ENCODE measurements at places on chromosomes 1 and 21. TPM values are rescaled to one million over a fixed set of nuclear protein-coding genes. Genes with fewer than 3 reads are reported as not detected.

GRCh38 chr1:182147951-182148350 lies 86.4 kb upstream of the ZNF648 start:
- H3K36me3 ChIP-seq, result no peaks in the 10 kb centered on the region
- no peak for DNase-seq
- H3K4me3 ChIP-seq, result no peak overlapping the region
- peaks cover 24% of the 10 kb centered on the region for H3K4me1 ChIP-seq
- H3K27me3 ChIP-seq, result no peaks in the 10 kb centered on the region
- no peak overlapping the region for H3K27ac ChIP-seq

- peaks cover 3% of the 10 kb centered on the region for H3K4me1 ChIP-seq
- no peak for DNase-seq
- H3K27me3 ChIP-seq, result no peaks in the 10 kb centered on the region
- H3K4me3 ChIP-seq, result no peak overlapping the region
Measured at GRCh38 chr1:14113271-14113670, 413.3 kb downstream of the PRDM2 start.

GRCh38 chr1:247373721-247374141 lies 42.1 kb upstream of the ZNF496 start:
- no peak for DNase-seq
- no peaks in the 10 kb centered on the region for H3K27me3 ChIP-seq
- peaks cover 4% of the 10 kb centered on the region for H3K4me1 ChIP-seq
- H3K4me3 ChIP-seq, result peak overlapping the region; percentile 62
- no peak overlapping the region for H3K27ac ChIP-seq

GRCh38 chr1:117512728-117513321 lies 93.0 kb upstream of the TENT5C start:
- no peaks in the 10 kb centered on the region for H3K36me3 ChIP-seq
- no peak overlapping the region for H3K27ac ChIP-seq
- no peak for DNase-seq
- no peaks in the 10 kb centered on the region for H3K27me3 ChIP-seq
- no peaks in the 10 kb centered on the region for H3K4me1 ChIP-seq

GRCh38 chr1:52520148-52520547 lies 32.7 kb downstream of the TUT4 start:
- H3K4me3 ChIP-seq, result no peak overlapping the region
- H3K4me1 ChIP-seq, result no peaks in the 10 kb centered on the region
- H3K27me3 ChIP-seq, result no peaks in the 10 kb centered on the region

DNA sequence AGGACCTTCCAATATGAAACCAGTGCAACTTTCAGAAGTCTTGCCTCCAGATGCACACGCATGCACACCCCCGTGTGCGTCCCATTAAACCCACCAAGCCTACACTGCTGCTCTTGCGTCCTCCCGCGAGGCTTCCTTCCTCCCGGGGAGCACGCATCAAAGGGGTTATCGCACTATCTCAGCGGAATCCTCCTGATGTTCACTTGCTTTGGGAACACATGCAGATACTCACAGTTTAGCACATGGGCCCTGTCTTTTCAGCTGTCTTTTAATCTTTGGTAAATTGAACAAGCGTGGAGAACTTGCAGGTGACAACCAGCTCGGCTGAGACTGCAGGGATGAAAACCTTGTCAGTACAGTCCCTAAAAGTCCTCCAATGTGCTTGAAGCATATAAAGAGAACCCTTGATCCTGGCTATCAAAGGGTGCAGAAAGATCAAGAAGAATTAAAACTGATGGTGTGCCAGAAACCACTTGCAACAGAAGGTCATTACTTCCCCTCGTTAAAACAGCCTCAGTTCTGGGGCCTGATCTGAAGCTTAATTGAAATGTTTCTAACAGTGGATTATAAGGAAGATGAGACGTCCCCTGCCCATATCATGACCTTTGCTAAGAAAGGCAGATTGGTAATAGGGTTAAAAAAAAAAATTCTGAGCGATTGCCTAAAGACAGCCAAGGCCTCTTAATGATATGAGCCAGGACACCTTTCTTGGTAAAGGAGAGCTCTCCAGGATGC lies 149.4 kb upstream of the LMO4 start:
- no peaks in the 10 kb centered on the region for H3K27me3 ChIP-seq
- no peak for DNase-seq
- H3K4me1 ChIP-seq, result no peaks in the 10 kb centered on the region
- H3K4me3 ChIP-seq, result no peak overlapping the region

DNA sequence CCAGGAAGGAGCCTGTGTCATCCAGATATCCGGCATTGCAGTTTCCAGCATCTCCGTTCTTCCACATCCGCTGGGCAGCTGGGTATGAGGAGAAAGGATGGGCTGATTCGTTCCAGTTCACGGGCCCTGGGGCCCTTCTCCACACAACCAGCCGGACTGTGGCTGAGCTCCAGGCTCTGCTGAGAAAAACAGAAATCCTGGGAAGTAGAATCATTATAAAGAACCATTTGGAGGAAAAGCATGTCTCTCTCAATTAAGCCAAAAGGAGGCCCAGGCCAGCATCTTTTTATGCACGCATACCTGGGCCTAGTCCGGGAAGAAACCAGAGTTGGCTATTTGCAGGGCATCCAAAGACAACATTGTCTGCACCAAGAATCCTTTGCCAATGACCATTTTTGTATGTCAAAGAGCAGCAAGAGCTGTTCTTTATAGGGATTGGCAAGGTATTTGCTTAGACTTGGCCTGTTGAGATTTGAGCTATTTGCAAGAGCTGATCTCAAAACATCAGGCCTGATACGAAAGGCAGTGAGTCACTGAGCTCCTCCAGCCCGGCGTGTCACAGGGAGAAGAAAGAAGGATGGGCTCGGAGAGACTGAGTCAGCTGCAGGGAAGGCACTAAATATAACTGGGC lies 84.9 kb upstream of the ARHGEF16 start:
- peak overlapping the region; percentile 99 for H3K27ac ChIP-seq
- no peaks in the 10 kb centered on the region for H3K27me3 ChIP-seq
- H3K4me1 ChIP-seq, result peaks cover 94% of the 10 kb centered on the region

- no peak overlapping the region for H3K4me3 ChIP-seq
- H3K27me3 ChIP-seq, result peaks cover 4% of the 10 kb centered on the region
- H3K4me1 ChIP-seq, result no peaks in the 10 kb centered on the region
- DNase-seq, result no peak
- no peaks in the 10 kb centered on the region for H3K36me3 ChIP-seq
Measured at GRCh38 chr21:42618707-42619102, 34.7 kb upstream of the PDE9A start.

DNA sequence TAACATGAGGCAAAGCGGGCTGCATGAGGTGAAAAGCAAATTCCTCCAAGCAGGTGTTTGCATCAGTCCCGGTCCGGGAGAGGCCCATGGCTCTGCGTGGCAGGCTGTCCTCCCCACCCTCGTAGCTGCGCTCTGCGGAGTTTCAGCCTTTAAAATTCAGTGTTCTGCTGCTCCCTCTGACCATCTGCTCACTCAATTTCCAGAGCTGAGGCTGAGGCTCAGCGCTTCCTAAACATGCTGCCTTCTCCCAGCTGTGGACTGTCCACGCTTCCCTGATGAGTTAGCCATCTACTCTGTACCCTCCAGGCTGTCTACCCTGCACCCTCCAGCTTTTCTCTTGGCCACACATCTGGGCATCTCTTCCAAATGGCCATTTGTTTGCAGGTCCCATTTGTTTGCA lies 87.7 kb downstream of the KCNJ6 start:
- no peak overlapping the region for H3K4me3 ChIP-seq
- no peak overlapping the region for H3K27ac ChIP-seq
- H3K27me3 ChIP-seq, result no peaks in the 10 kb centered on the region

DNA sequence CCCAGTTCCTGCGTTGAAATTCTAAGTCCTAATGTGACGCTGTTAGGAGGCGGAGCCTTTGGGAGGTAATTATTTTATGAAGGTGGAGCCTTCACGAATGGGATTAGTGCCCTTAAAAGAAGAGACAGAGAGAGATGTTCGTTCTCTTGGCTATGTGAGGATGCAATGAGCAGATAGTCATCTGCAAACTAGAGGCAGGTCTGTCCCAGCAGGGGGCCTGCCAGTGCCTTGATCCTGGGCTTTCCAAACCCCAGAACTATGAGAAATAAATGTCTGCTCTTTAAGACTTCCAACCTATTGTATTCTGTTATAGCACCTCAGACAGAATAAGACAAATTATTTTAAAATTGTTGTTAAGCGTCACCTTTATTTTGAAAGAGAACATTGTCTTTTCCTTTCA lies 123.1 kb upstream of the KCNJ6 start:
- no peak overlapping the region for H3K4me3 ChIP-seq
- DNase-seq, result no peak

DNA sequence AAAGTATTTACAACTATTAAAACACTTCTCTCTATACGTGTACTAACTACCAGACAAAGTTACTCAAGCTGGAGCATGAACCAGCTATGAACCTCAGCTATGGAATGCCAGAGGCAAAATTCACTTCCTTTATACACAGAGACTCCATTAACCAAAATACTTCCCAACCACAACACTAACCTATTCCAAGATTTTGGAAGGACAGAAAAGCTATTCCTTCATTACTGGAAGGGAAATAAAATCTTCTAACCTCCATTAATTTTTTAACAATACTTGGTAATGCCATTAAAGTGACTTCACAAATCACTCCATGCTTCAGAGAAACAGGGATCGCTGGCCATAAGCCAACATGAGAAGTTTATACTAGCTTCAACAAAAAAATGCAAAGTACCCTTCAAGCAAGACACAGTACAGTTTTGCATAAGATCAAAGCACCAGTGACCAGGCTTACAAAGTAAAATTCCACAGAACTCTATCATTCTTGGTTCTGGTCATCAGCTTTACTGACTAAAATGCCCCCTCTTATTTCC lies 58.0 kb downstream of the PUM1 start:
- peak overlapping the region; percentile 1 for H3K27ac ChIP-seq
- H3K36me3 ChIP-seq, result no peaks in the 10 kb centered on the region
- peak overlapping the region; percentile 9 for H3K4me3 ChIP-seq
- no peak for DNase-seq
- H3K4me1 ChIP-seq, result peaks cover 41% of the 10 kb centered on the region

DNA sequence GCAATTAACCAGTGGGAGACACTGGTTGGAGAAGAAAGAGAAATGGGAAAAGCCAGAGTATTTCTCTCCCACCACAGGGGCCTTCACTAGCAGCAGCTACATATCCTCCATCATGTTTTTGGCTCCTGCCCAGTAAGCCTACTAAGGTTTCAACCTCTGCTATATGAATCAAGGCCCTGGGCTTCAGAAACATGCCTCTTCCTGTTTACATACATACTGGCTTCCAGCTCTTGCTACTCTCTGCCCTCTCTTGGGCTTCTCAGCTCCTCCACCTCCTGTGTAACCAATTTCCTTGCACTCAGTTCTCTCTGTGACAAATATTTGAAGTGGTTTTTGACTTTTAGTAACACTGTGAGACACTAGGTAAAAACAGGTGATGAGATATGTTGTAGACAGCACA lies 80.8 kb downstream of the LRRC7 start:
- no peaks in the 10 kb centered on the region for H3K27me3 ChIP-seq
- H3K27ac ChIP-seq, result no peak overlapping the region
- DNase-seq, result no peak
- H3K4me1 ChIP-seq, result no peaks in the 10 kb centered on the region
- no peaks in the 10 kb centered on the region for H3K36me3 ChIP-seq

- H3K27me3 ChIP-seq, result no peaks in the 10 kb centered on the region
- DNase-seq, result no peak
- no peak overlapping the region for H3K4me3 ChIP-seq
- H3K27ac ChIP-seq, result no peak overlapping the region
Measured at GRCh38 chr1:46556822-46557221, 5.4 kb upstream of the KNCN start.

DNA sequence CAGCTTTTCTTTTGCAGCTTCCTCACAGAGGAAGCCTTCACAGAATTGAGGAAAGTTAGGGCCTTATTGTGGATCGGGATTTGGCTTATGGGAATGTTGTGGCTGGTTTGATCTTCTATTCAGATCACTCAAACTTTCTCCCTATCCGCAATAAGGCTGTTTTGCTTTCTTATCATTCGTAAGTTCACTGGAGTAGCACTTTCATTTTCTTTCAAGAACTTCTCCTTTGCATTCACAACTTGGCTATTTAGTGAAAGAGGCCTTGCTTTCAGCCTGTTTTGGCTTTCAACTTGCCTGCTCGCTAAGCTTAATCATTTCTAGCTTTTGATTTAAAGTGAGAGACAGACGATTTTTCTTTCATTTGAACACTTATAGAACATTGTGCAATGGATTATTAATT lies 181.9 kb upstream of the B3GALT2 start:
- no peaks in the 10 kb centered on the region for H3K27me3 ChIP-seq
- H3K4me1 ChIP-seq, result peaks cover 9% of the 10 kb centered on the region
- H3K27ac ChIP-seq, result no peak overlapping the region

GRCh38 chr1:206703661-206704060 lies 19.0 kb downstream of the MAPKAPK2 start:
- no peak overlapping the region for H3K4me3 ChIP-seq
- no peaks in the 10 kb centered on the region for H3K36me3 ChIP-seq
- H3K27ac ChIP-seq, result no peak overlapping the region
- no peaks in the 10 kb centered on the region for H3K27me3 ChIP-seq
- peaks cover 86% of the 10 kb centered on the region for H3K4me1 ChIP-seq

GRCh38 chr1:162230517-162230916 lies 146.1 kb downstream of the SPATA46 start:
- H3K36me3 ChIP-seq, result no peaks in the 10 kb centered on the region
- no peaks in the 10 kb centered on the region for H3K27me3 ChIP-seq
- no peak overlapping the region for H3K4me3 ChIP-seq
- H3K27ac ChIP-seq, result no peak overlapping the region

DNA sequence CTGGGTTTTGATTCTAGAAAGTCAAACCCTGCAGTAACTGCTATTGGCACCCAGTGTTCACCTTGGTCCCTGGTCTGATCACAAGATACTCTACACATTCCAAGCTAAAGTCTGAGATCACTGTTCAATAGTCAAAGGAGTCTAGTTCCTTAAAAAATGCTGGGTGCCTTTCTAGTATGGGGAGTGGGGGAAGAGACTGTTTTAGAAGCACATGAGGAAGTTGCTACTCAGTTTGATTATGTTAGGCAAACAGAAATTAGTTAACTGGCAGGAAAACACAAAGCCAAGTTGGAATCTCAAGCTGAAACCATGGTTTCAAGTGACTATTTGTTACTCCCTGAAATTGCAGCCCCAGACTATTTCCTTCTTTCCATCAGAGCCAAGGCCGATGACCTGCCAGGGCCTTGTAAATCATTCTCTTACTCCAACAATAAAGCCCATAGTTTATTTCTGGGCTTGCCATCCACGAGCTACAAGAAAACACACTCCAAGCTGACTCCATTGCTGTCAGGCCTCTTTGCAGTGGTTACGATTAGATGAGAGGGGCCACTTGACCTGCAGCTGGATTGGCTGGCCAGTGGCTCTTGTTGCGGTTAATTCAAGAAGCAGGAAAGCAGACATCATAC lies 21.1 kb upstream of the VTCN1 start:
- H3K4me3 ChIP-seq, result no peak overlapping the region
- no peak overlapping the region for H3K27ac ChIP-seq
- peaks cover 15% of the 10 kb centered on the region for H3K4me1 ChIP-seq
- no peak for DNase-seq

- H3K4me3 ChIP-seq, result no peak overlapping the region
- H3K36me3 ChIP-seq, result peaks cover 28% of the 10 kb centered on the region
- H3K27me3 ChIP-seq, result no peaks in the 10 kb centered on the region
- no peak for DNase-seq
- H3K27ac ChIP-seq, result no peak overlapping the region
Measured at GRCh38 chr1:237507005-237507404, 383.7 kb downstream of the ZP4 start.

The MATN1 gene
- 1.5 TPM for total RNA-seq

The DMRTA2 gene
- 0.41 TPM for total RNA-seq

The SFN gene
- total RNA-seq, result 1.9 TPM

The KMO gene
- total RNA-seq, result 0.63 TPM

The NECTIN4 gene
- total RNA-seq, result not detected

The MPL gene
- not detected for total RNA-seq

The MACO1 gene
- 15.2 TPM for total RNA-seq

The HMCN1 gene
- 142 TPM for total RNA-seq

The B3GALT5 gene
- not detected for total RNA-seq

The CENPF gene
- under 0.01 TPM for total RNA-seq

The RFX5 gene
- 51.7 TPM for total RNA-seq
